Astrocyte of the spinal cord (primary cell): ENCODE measurements at places on chromosomes 2 and 18.
A peak's percentile ranks its signal among the peaks of the same experiment; 100 is the strongest.

DNA sequence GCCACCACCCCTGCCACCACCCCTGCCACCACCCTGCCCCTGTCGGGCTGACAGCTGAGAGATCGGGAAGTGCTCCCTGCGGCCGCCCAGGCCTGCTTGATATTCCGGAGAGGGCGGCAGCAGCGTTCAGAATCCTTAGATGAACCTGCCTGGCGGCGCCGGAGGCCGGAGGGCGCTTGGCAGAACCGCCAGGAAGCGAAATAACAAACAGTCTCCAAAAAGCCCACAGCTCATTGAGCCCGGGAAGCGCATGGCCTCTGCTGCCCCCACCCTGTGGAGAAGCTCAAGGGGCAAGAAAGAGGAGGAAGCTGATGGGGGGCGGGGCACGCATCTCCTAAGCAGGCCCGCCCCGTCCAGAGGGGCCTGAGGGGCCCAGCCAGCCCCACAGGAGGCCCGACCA lies 92.2 kb upstream of the MBOAT2 start:
- peak; percentile 54 for DNase-seq

GRCh38 chr2:225488743-225489142 lies 89.2 kb downstream of the NYAP2 start:
- no peak for DNase-seq

DNA sequence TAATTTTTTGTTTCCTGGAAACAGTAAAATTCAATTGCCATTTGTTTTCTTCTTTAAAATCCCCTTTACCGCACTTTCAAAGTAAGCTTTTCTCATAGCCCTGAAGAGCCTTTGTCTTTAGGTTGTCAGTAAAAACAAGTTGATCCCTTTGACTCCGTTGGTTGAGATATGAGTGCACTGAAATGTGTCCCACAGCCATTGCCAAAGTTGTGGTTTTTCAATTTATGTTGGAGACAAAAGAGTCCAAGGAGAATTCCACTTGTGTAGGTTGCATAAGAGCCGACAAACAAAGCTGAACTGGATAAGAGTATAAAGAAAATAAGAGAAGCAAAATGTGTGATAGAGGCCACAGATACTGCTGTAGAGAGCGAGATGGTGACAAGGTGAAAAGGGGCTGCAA lies 26.1 kb upstream of the HNMT start:
- DNase-seq, result peak; percentile 73

- DNase-seq, result no peak
These were observed 9.3 kb downstream of the HDAC4 start for GRCh38 chr2:239391286-239392071.

DNA sequence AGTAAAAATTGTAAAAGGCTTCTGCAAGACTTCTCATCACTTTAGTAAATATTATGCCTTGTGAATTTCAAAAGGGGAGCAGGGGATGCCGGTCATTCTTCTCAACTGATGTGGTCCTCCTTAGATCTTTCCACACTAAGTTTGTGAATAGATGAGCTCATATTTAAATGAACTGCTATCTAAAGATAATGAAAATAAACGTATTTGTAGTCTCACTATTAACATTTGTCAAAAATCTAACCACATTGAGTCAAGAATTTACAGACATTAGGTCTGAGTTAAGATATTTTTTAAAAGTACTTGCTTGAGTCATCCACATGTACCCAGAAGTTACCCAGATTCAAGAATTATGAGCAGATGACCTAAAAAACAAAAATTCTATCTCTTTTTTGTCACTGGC lies 6.5 kb downstream of the PRPF40A start:
- DNase-seq, result no peak

DNA sequence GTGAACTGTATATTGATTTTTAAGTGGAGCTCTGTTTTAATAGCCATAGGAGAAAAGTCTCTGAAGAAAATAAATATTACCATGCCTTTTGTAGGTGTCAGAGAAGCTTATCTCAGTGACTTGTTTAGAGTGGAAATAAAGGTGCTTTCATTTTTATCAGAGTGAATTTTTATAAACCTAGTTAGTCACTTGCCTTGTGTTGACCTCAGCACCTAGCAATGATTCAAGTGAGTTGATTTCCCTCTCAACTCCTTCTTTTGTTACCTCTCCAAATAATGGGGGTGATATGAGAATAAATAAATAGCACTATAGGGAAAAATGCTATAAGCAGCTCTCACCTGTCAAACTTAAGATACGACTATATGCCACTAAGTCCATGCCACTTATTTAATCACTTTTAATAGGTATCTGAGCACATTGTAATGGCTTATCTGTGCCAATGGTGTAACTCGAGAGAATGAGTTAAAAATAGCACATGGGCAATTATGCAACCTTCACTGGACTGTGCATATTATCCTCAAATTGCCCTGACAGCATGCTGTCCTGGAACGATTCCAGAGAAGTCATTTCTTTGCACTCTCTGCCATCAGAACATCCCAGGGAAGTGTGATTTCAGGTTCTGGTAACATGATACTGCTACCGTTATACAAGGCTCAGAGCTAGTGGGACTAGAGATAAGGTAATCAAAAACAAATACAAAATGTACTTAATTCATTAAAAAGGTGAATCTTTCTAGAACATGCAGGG lies 290.8 kb downstream of the CCDC85A start:
- DNase-seq, result no peak

DNA sequence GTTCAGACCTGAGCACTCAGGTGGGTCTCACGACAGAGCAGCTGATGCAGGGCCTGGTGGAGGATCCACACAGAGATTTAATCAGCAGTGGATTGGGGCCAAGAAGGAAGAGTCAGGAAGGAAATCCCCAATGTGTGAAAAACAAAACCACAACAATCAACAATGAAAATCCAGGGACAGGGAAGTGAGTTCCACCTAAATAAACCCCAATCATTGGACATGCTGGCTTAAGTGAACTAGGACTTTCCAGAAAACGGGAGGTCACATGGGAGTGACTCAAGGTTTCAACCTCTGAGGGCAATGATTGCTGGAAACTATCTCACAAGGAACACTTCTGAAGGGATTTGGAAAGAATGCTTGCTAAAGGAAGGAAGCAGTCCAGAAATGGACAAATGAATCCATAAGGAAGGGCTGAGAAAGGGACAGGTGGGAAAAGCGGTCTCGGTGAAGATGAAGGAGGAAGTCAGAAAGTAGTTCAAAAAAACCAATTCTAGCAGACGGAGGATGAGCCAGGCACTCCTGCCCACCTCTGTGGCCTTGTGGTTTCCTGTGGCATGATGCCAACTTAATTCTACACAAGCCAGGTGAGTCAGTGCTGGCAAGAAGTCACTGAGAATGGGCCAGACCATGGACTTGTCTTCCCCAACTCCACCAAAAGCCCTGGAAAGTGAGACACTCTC lies 15.4 kb upstream of the XDH start:
- DNase-seq, result peak; percentile 40

DNA sequence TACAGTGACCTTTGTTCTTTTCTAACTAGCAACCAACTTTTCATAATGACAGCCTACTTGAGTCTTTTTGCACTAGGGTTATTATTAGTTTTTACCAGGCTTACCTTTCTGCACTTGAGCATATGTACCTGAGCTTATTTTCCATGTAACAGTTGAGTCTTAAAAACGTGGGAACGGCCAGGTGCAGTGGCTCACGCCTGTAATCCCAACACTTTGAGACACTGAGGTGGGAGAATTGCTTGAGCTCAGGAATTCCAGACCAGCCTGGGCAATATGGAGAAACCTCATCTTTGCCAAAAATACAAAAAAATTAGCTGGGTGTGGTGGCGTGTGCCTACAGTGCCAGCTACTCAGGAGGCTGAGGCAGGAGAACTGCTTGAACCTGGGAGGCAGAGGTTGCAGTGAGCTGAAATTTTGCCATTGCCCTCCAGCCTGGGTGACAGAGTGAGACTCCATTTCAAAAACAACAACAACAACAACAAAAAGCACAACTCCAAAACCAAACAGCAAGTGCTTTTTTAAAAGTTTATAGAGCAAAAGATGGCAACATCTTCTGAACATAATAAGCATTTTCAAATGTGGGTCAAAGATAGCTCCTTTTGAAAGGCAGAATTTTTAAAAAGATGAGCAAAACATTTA lies 57.1 kb upstream of the CD28 start:
- no peak for DNase-seq

DNA sequence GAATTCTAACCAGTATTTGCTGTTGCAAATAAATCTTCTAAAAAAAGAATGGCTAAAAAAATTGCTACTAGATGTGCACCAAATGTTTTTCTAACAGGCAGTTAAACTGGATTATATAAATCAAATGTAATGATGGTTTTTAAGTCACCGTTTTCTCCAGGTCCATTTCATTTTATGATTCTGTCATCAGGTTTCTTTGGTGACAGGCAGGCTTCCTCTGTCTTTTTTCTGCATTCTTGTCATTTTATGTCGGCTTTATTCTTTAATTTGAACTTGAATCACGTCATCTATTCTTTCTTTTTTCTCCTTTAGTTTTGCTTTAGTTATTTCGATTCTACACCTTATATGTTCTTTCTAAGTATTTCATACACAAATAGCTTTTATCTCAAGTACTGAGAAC lies 212.5 kb downstream of the SOCS6 start:
- DNase-seq, result no peak

DNA sequence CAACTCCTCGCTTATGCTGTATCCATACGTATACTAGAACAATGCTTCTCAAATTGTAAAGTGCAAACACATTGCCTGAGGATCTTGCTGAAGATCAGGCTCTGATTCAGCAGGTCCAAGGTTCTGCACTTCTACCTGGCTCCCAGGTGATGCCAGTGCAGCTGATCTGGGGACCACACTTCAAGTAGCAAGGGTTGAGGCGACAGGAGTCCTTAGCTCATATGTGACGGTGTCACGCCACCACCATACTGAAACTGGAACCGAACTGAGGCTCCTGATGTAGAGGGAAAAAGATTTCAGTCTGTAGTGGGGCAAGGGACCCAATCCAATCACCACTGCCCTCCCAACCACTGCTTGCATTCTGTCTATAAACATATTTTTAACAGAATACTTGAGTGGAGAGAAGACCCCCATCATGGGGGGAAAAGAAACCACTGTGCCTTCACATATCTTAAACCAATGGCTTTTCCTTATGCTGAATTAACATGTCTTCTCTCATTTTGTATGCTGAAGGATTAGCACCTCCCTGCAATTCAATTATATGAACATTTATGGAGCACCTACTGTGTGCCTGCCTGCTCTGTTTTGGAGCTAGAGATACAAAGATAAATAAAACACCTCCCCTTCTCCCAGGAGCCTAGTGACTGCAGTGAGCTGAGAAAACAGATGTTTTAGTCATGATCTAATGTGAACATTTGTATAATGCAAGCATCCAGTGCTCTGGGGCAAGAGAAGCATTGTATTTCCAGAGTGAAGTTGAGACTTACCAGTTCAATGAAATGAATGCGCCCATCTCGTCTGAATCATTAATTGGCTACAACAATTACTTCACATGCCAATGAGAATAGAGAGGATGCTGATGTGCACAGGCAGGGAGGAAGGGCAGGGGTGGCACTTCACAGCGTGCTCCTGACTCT lies 6.6 kb upstream of the ASAP2 start:
- DNase-seq, result peak; percentile 50

DNA sequence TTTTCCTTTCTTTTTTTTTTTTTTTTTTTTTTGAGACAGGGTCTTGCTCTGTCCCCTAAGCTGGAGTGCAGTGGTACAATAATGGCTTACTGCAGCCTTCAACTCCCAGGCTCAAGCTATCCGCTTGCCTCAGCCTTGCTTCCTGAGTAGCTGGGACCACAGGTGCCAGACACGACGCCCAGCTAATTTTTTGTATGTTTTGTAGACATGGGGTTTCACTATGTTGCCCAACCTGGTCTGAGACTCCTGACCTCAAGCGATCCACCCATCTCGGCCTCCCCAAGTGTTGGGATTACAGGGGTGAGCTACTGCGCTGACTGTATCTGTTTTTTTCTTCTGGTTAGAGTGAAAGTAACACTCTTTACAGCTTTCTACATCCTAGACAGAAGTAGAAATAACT lies 240.3 kb upstream of the FBXO11 start:
- DNase-seq, result no peak

- DNase-seq, result no peak
These were observed 294.5 kb downstream of the ZNF407 start for GRCh38 chr18:74892066-74892627.

GRCh38 chr2:2698182-2699120 lies 367.4 kb upstream of the MYT1L start:
- no peak for DNase-seq

DNA sequence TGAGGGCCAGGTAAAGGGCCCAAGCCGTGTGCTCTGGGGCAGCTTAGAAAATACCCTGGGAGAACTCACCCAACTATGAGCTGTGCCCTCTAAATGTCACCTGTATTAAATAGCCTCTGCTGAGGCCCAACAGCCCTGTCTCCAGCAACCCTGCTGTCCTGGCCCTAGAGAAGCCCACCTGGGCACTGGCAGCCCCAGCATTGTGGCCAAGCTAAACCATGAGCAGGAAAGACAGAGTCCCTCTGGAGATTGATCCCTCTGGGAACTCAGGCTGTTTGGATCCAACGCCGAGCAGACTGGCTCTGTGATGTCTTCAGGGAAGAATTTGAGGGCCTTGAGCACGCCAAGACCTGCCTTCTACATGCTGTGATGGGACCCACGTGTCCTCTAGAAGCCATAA lies 126.5 kb downstream of the TTC32 start:
- DNase-seq, result no peak

GRCh38 chr2:239814861-239815601 lies 210.1 kb downstream of the NDUFA10 start:
- no peak for DNase-seq

GRCh38 chr2:197293252-197294007 lies 17.1 kb downstream of the ANKRD44 start:
- no peak for DNase-seq

- DNase-seq, result no peak
These were observed 13.3 kb upstream of the MPV17 start for GRCh38 chr2:27336173-27336572.

DNA sequence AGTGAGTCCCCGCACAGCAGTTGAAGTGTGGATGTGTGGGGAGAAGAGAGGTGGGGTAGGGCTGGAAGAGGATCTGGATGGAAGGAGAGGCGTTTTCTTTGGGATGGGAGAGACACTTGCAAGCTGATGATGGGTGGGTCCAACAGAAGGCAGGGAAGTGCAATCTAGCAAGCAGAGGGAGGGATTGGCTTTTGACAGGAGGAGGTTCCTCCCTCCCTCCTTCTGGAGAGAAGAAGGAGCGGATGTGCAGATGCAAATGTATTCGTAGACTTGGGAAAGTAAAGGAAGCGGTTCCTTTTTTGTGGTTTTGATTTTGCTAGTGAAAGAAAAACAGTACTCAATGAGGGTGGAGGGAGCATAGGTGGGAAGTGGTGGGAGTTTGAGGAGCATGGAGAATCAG lies 48.9 kb downstream of the LAMA3 start:
- DNase-seq, result no peak

DNA sequence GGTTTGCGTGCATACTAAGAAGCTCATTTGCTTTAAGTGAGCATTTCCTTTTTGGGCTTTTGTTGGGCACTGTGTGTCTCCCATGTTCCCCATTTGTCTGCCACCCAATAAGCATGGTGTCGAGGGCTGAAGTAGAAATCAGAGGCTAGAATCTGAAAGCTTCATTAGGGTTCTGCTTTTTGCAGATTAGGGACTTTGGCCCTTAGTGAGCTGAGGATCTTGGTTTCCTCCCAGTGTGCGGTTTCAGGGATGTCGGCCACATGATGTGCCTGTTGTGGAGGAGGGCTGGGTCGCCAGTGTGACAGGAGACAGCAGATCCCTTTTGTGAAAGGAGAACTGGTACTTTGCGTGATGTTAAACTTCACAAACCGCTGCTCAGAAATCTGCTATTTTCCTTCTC lies 41.1 kb downstream of the PLEKHB2 start:
- no peak for DNase-seq

GRCh38 chr2:6071519-6071918 lies 379.3 kb downstream of the SOX11 start:
- no peak for DNase-seq
